ENCODE measurements at places on chromosomes 1 and 21.
A peak's percentile ranks its signal among the peaks of the same experiment; 100 is the strongest.

GRCh38 chr1:225817611-225818061, 7.7 kb downstream of the EPHX1 start:
- DNase-seq = no peak

GRCh38 chr1:109794319-109795132, 30.8 kb upstream of the EPS8L3 start:
- peak; percentile 70 for DNase-seq

- DNase-seq = no peak
Observed at GRCh38 chr1:44053394-44053793, 22.1 kb upstream of the SLC6A9 start.

DNA sequence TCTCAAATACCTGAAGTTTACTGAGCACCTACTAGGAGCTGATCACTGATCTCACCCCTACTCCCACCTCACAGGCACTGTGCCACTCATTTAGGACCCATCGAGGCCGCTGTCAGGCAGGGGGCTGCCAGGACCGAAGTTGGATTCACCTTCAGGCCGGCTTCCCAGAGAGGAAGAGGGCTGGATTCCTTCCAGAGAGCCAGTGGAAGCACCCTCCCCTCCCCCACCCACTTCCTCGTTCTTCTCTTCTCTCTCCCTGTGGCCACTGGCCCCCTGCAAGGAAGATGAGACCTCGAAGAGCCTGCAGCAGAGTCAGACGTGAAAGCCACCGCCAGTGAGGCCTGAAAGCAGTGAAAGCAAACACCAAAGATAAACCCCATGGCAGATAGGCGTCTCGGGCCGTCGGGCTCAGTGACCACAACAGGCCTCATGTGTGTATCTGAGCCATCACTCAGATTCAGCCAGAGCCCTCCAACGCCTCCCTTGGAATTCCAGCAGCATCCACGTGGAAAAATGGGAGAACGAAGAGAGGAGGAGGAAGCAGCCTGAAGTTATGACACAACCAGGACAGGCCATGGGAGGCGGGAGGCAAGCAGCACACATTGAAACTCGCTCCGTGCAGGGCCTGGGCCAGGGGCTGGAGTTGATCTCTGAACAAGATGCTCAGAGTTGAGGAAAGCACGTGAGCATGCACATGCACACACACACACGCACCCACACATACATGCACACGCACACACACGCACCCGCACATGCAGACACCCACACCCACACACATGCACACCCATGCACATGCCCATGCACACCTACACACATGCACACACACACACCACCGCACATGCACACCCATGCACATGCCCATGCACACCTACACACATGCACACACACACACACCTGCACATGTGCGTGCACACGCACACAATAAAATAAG, 6.2 kb upstream of the AGTRAP start:
- no peak for DNase-seq

GRCh38 chr1:62790716-62791115, 6.8 kb downstream of the ATG4C start:
- DNase-seq = no peak

DNA sequence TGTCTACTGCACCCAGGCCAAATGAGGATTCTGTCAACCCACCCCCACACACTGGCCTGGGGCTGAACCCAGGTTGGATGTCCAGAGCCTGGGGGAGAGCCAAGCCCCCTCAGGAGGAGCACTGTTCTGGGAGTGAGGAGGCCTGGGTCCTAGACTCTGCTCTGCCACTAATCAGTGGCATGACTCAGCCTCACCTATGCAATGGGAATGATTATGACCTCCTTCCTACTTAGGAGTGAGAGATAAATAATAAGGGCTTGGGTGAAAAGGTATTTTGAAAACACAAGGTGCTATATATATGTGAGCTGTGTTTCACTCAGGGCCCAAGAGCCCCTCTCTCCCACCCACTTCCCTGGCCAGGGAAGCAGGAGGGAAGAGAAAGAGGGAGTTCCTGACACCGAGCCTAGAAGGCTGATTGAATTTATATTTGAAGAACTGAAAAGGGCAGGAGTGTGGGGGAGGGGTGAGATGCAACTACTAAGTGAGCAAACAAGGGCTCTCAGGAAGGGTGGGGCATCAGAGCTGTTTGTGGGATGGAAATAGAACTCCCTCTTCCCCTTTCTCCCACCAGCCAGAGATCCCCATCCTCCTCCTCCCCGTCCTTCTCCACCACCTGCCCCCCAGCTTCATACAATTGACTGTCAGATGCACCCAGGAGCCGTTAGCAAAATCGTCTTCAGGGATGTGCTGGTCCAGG, 8.2 kb downstream of the IGSF9 start:
- DNase-seq = peak; percentile 11

DNA sequence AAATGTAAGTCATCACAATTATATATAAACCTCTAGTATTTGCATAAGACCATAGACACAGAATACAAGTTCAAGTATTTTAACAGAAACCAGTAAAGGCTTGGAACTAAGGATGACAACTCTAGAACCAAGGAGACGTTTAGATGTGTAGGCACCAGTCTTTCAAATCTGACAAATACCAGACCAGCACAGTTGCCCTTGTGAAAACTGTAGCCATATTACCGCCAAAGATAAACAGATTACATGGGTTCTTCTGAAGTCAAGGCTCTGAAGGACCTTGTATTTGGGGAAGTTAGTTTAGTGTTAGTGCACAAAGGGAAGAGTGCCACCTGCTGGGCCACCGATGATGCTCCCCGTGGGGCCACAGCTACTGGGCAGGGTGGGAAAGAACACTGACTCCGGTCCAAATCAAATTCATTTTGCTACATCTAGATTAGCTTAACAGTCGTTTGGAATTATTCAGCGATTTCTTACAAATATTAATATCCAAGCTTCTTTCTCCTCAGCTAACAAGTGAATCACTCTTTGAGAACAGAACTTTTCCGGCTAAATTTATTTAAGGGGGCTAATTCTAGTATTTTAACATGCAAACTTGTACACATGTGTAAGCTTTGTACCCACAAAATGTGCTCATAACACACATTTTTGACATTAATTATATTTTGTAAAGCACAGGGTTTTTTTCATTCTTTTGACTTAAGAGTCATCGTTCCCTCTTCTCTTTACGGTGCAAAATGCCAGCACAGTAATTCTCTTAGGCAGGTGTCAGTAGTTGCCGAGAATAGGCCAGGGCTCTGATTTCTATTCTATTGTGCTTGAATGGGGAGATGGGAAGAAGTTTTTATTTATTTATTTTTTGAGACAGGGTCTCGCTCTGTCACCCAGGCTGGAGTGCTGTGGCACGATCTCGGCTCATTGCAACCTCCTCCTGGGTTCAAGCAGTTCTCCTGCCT, 8.0 kb upstream of the NIBAN1 start:
- DNase-seq = peak; percentile 24

DNA sequence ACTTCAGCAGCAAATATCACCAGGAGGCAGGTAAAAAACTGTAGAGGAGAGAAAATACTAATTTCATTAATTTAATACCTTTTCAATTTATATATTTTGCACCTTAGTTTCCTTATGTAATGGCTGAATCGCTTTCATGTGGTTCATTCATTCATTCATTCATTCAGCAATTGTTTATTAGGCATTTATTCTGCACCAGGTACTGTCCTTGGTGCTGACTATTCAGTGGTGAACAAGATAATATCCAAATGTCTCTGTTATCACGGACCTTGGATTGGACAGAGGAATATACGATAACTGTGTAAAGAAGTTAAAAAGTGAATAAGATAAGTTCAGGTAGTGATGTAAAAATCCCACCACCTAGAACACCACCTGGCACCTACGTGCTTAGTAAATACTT, 28.8 kb downstream of the TSPAN2 start:
- DNase-seq = no peak

- DNase-seq = no peak
Observed at GRCh38 chr21:45050345-45050796, 24.0 kb upstream of the ADARB1 start.

GRCh38 chr1:26015358-26015757, 6.2 kb upstream of the EXTL1 start:
- no peak for DNase-seq

- DNase-seq = no peak
Observed at GRCh38 chr1:24126672-24127023, 14.7 kb upstream of the MYOM3 start.

- no peak for DNase-seq
Observed at GRCh38 chr1:85857991-85858390, 149.8 kb upstream of the ZNHIT6 start.

DNA sequence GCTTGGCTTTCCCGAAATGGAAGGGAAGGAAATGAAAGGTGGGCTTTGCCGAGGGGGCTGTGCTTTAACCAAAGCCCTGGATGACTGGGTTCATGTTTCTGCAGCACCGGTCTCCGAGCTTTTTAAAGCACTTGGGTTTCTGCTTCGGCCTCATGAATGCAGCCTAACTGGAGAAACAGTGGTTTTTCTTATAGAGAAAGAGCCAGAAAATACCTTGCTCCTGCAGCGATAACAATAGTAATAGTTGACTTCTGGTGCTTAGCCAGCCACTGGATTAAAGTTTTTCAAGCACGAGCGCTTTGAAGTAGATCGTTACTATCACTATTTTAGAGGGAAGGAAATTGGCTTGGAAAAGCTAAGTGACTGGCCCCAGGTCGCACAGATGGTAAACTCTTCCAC, 500 bp upstream of the DOCK7 start:
- peak; percentile 61 for DNase-seq

DNA sequence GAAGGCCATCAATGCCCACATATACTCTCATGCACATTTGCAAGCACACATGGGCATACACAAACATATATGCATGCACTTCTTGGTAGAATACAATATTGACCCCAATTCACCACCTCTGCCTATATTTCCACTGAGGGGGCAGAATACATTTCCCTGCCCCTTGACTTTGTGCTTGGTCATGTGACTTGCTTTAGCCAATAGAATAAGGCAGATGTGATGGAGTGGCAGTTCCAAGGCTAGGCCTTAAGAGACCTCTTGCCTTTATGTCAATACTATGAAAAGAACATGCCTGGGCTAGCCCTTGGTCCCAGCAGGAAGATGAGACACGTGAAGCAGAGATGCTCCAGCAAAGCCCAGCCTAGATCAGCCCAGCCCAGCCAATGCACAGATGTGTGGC, 66.0 kb upstream of the GRIK3 start:
- no peak for DNase-seq

- no peak for DNase-seq
Observed at GRCh38 chr1:203069030-203069747, 16.6 kb downstream of the MYOG start.

- DNase-seq = peak; percentile 45
Observed at GRCh38 chr1:241722947-241723346, 70.9 kb downstream of the WDR64 start.

DNA sequence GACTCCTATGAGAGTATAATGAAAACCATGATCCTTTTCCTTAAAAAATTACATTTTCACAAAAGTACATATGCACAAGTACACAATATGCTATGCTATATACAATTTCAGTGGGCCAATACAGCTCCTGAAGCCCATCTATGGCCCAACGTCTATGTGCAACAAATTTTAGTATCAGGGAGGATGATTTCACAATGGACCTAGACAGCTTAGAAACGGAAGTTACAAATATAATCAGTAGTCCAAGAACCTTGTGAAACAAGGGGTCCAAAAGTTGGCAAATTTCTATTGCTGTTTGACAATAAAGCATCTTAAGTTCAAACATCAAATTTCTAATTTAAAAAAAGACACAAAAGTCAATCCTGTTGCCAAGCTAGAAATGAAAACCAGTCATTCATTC, 87.0 kb downstream of the DPYD start:
- DNase-seq = no peak
